ENCODE measurements at places on chromosomes 1 and 21.

- DNase-seq = no peak
Observed at GRCh38 chr1:68232289-68233148, at the start of gene WLS. Gene WLS, minus strand, starts transcription at chr1:68232523. Its CDS starts 224 bp downstream, at chr1:68232299.

DNA sequence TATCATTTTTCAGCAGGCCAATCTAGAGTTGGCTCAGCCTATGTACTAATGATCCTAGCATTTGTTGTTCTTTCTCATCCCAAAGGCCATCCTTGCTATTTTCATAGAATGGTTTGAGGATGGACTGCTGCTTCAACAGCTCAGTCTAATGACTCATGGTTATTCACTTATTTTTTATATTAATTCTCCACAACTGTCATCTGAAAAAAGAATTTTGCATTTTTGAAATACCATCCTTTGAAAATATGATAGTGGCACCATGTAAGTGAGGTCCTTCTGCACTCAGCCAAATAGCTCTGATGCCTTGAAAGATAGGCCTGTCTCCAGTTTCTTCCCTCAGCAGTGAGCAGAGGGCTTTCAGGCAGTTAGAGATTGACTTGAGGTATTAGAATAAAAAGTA is 377.5 kb downstream of the LMO4 start:
- no peak for DNase-seq

DNA sequence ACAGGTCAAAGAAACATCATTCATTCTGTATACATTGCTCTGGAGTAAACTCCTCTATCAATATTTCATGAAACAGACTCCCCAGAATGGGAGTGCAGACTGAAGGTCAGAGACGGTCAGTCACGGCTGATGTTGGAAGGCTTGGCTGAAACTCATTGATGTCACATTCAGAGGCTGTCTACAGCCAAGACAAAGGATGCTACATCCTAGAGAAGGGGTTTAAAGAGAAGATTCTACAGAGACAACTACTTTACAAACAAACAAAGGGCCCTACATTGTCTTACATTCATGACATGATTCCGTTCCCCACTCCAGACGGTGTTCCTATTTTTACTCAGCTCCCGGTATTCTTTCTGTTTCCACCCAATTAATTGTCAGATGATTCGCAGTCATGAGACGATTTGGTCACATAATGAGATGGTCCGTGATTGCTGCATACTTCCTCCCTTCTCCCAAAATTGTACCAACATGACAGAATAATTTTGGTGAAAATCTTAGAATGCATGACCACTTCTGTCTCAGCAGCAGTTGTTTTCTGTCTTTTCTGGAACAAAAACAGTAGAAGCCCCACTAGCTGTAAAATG is 73.8 kb upstream of the VAV3 start:
- DNase-seq = no peak

DNA sequence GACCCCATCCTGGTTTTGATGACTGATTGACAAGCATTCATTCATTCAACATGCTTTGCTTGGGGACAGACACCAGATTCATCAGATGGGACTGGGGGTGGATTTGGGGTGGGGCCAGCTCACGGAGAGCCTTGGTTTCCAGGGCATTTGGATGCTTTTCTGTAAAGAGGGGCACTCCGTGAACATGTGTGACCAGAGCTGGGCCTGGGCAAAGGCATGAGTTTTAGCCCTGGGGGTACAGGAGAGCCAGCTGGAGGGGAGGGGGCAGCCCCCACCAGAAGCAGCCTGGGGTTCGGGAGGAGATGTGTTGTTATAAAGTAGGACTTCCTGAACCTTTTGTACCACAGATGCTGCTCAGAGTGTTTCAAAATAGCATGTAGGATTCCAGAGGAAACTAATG is 99.7 kb downstream of the RIPK4 start:
- no peak for DNase-seq

- no peak for DNase-seq
Observed at GRCh38 chr1:55185832-55186231, 29.3 kb downstream of the USP24 start.

DNA sequence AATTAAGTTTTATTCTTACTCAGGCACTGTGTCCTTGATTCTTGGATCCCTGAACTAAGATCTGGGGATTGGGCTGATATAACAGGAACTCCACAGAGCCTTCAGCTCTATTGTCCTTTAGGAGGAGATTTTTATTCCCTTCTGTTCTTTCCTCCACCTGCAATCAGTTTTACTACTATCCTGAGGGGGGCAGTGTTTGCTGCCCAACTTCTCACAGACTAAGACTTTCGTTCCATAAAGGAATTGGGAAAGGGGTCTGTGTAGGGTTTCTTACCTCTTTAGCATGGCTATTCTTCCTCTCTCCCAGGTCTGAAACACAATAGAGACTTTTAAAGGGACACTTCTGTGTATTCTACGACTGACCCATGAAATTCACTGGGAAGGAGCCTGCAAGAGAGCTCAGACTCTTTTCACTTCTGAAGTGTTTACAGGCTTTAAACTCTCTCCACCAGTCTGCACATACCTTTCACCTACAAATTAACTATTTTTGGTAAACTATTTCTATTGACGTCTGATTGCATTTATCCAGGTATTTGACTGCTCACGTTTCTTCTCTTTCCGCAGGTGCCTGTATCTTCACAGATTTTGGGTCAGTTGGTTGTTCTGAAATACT is 103.3 kb upstream of the DEPDC1 start:
- DNase-seq = no peak

- no peak for DNase-seq
Observed at GRCh38 chr1:11013160-11013531, 692 bp downstream of the TARDBP start.

DNA sequence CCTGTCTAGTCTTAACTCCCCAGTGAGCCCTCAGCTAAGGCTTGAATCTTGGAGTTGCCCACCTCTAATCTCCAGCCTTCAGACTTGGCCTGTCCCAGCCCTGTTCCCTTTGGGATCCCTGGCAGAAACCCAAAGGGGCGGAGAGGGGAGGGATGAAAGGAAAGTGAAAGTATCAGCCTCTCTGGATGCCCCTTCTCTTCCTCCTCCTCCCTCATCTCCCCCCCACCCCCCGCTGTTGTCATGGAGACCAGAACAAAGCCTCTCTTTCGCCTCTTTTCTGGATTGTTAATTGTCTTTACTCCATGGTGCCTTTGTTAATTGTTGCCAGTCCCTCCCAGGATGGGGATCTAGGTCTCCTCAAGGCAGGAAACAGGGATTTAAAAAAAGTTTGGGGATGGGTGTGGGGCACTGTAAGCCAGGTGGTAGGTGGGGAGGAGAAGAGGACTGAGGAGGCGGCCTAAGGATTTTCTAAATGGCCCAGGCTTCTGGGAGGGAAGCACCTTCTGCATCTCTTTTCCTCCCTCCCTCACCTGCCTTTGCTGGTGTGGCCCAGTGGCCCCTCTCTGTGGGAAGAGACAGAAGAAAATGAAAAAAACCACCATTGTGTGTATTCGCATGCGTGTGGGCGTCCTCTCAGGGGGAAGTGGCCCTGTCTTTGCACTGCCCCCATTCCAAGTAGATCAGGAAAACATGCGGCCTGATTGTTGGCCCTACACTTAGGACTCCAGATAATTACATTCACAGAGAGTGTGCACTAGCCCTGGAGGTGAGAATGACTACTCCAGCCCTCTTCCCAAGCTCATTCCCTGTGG is 7.5 kb upstream of the SOX13 start:
- no peak for DNase-seq

DNA sequence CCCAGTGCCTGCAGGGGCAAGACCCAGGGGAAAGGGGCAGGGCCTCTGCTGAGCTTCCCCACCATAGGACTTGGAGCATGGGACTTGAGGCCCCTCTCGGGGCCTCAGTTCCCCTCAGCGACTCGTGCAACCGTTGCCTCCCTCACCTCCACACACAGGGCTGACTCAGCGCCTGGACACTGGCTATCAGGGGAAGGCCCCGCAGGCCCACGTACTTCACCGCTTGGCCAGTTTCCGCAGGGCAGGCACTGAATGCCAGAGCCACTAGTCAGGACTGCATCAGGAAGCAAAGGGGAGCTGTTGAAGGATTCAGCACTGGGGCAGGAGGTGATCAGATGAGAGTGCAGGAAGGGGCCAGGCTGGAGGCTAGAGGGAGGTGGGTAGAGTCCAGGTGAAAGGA is 15.5 kb upstream of the FAM131C start:
- no peak for DNase-seq

DNA sequence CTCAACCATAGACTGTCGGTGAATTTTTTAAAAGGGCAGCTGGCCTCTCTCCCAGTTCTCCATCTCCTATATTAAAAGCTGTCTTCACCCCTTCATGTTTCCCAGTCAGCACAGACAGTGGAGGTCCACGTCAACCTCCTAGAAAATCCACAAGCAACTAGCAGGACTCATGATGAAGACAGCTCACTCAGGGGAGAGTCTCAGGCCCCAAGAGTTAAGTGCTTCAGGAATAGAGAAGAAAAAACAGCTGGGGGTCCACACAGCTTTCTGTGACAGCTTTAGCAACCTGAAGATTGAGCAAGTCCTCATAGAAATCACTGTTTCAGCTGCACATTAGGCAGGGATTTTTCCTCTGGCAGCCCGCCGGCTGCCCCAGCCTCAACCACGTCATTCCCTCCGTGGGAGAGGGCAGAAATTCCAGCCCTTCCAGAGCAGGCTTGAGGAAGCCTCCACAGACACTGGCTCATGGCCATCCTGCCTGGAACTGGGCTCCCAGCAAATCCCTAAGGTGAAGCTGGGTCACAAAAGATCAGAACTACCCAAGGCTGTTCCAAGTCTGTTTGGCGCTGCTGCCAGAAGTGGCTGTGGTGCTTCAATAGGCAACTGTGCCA is 15.2 kb downstream of the GPR161 start:
- DNase-seq = no peak

DNA sequence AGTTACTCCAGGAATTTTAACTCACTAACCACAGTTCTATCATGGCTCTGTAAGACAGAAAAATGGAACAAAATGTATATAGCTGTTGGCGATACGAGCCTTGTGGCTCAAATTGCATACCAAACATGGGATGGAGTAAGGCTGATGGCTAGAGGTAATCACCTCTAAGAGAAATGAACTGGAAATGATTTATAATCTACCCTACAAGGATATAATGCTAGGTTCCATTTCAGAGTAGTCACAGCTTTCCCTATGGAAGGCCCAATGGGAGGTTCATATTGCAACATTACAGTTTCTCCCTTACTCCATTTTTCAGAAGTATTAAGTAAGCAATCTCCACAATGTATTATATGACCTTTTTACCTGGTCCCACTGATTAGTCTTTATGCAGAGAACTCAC is 61.6 kb downstream of the EDEM3 start:
- DNase-seq = no peak

DNA sequence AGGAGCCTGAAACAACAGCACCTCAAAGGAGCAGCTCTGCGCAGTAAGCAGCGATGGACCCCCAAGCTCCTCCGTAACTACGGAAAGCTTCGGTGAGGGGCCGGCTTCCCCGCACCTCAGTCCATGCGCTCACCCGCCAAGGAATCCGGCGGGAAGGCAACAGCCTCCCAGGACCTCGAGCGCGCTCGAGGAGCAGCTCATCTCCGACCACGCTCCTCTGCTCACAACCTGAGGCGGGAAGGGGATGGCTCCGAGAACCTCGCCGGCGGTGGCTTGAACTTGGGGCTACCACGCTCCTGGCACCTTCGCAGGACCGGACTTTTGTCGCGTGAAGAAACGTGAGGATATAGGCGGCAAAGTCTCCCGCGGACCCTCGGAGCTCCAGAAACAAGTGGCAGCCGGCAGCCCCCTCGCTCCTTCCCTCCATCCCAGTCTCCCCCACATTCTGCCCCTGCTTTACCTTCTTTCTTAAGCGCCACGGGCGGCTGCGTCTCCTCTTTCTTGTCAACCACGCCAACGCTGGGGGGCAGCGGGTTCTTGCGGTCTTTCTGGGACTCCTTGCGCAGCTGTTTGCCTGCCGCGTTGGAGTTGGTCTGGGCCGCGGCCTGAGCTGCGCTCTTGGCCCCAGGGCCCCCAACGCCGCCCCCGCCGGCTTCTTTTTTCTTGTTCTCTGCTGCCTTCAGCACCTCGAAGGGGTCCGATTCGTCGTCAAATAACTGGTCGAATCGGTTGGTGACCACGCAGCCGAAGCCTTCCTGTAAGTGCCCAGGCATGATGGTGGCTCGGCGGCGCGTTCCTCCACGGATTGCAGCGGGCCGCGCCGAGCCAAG is 459 bp downstream of the SERBP1 start:
- DNase-seq = no peak

DNA sequence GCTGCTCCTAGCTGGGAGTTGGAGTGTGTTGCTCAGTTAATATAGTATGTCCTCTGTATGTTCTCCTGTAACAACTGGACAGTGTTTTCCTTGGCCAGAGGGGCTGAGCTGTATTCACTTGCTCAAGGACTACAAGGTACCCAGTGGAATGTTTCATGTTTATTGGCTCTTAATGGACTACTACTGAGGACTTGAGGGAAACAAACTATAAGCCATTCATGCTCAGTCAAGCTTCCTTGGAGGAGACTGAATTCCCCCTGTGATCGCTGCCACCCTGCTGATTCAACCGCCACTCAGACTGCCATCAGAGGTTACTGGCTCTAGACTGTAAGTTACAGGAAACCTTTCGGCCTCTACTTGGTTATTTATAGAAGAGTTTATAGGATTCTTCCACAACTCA is 166.6 kb downstream of the ZC3H11B start:
- no peak for DNase-seq

DNA sequence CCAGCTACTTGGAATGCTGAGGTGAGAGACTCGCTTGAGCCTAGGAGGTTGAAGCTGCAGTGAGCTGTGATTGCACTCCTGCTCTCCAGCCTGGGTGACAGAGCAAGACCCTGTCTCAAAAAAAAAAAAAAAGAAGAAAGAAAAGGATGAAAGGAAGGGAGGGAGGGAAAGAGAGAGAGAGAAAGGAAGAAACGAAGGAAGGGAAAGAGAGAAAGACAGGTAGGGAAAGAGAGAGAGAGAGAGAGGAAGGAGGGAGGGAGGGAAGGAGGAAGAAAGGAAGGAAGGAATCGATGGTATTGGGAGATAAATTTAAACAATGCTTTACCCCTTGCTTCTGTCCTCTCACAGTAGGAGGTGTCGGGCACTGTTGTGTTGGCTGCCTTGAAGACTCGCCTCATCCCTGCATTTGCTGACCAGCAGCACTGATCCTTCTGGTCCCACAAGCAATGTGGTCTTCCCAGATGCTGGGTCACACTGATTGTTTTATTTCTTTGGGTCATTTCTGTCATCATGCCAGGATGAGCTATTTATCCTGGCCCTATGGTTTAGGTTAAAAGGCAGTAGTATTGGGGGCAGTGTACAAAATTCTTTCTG is 30.9 kb downstream of the GPR137B start:
- DNase-seq = no peak

DNA sequence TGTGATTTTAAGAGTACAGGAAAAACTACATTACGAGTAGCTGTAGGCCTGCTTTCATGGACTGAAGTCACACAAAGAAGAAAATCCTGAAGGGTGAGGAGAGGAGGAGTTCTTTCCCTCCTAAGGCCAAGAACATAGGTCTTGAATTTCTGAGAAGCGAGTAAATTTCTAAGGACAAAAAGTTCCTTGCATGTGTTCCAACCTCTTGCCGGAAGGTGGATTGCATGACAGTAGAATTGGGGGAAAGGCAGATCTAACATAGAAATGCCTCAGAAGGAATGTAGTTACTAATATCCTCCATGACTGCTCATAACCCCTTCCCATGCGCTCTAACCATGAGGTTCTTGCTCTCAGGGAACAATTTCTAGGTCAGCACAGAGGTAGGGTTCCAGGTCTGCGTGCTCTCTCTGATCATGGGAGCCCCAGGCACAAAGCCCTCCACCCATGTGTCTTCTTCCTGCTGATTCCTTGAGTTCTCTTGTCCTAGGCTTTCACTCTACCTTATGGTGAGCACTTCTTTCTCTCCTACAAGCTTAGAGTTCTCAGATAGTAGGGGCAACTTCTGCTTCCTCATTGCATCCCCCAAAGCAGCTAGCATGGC is 13.7 kb downstream of the CD2 start:
- no peak for DNase-seq
